ENCODE measurements at places on chromosomes 7 and 10.

DNA sequence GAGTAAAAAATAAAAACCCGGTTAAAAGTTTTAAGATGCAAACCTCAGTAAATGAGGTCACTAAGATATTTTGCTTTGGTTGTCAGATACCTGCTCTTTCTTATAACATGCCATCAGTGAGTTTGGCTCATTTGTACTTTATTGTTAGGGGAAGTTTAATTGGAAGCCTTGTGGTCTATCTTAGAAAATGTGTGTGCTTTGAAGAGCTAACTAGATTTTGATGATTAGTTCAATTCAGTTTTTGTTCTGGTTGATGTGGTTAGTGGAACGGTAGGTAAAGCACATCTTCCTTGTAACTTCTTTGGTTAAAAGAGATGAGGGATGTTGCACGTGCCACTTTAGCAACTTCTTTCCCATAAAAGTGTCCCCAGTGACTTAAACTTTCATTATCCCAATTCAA, 353.4 kb upstream of the GALNT17 start:
- no peak for DNase-seq

GRCh38 chr10:72088889-72089575, 681 bp upstream of the SPOCK2 start:
- peak; percentile 25 for DNase-seq

GRCh38 chr7:79828866-79829265, 305.8 kb upstream of the GNAI1 start:
- peak; percentile 42 for DNase-seq

DNA sequence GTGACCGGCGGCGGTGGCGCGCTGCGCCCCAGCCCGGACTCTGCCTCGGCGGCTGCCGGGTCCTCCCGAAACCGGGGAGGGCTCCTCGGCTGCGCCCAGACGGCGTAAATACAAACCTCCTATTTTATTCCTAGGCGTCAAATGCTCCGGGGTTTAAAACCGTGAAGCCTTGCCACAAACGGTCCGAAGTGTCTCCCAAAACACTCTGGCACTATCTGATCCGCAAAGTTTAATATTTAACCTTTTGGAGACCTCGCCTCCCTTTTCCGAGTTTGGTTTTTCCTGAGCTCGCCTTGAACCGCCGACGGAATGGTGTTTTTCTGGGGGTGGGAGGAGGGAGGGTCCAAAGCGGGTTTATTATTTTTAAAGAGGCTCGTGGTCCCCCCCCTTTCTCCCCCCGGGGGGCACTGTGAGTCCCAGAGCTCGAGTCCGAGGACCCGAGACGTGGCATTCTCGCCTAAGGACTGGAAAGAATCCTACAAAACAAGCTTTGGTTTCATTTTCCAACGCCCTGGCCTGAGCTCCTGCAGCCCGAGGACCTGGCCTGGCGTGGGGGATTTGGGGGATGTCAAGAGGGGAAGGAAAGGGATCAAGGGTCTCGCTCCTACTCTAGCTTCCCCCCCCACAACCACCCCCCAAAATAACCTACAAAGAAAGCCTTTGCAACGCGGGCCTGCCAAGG, 1.8 kb downstream of the TNRC18 start:
- peak; percentile 87 for DNase-seq

GRCh38 chr10:73097305-73097670, 622 bp upstream of the P4HA1 start:
- DNase-seq: no peak

DNA sequence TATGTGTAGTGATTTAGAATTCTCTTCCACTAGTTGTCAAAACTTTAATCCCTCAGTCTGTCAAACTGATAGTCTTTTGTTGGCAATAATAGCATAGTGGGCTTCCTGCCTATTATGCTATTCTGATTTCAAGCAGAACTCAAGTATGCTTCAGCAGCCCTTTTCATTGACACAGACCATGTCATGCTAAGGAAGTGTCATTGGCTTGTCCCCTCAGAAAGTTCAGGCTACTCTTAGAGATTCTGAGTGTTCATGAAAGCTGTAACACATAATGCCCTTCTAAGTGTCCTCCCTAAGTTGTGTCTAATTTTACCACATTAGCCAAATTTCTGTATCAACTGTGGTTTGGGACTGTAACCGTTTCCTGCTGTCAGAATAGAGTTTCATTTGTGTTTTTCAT, 198.7 kb downstream of the THSD7A start:
- no peak for DNase-seq

DNA sequence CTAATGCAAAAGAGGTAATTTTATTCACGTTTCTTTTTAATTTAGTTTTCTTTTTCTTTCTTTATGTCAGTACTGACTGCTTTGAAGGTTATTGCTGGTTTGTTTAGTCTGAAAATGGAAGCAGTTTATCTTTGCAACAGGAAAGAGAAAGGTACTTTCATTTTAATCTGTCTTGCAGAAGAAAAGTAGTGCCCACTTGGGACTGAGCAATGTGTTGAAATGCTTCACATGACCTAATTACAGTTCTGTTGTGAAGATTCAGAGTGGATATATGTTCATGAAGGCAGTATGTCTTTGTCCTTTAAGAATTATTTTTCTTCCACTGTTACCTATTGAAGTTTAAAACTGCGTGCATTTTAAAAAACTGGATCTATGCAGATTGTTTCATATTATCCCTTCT, 80.1 kb downstream of the ANKIB1 start:
- DNase-seq: peak; percentile 24

- no peak for DNase-seq
Measured at GRCh38 chr7:139860090-139860775, 31.2 kb downstream of the TBXAS1 start.

- peak; percentile 50 for DNase-seq
Measured at GRCh38 chr7:116527521-116527920, 2.7 kb downstream of the CAV1 start.

DNA sequence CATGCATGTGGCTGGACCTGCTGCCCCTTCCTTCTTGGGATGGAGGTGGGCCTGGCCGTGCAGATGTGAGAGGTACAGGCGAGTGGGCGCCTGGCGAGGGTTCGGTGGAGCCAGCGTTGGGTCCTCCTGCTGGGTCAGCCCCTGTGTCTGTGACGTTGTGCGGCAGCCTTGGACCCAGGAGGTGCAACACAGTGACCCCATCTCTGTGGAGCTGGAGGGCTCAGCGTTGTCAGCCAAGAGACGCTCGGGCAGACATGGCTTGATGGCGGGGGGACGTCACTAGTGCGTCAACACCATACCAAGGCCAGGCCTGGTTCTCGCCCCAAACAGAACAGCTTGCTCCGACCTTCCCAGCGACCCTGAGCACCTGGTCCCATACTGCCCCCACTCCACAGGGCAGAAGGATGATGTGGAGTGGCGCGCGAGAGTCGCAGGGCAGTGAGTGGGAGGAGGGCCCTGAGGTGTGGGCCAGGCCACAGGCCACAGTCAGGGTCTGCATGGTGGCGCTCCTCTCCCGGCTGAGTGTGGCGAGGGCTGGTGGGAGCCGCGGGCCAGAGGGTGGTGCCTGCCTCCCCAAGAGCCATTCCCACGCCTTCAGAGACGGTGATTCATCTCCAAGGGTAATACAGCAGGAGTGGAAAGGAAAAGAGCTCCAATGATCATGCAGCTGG, 184.4 kb downstream of the DNAJB6 start:
- DNase-seq: no peak

DNA sequence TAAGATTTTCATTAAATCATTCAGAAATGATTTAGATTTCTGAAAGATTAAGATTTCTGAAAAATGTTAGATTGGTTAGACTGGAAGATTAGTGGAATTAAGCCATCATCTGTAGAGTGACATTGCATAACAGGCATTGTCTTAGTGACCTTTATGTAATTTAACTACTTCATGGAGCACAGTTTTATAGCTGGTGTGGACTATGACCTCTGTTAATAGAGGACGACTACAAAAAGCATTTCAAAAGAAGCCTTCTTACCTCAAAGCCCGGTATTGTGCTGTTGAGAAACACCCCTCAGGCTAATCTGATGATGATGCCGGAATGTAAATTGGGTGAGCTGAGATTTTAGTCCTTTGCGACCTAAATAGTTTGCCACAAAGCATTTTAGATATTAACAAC, 55.6 kb downstream of the GALNT11 start:
- DNase-seq: peak; percentile 29

GRCh38 chr7:91373111-91373800, 109.0 kb downstream of the FZD1 start:
- no peak for DNase-seq

DNA sequence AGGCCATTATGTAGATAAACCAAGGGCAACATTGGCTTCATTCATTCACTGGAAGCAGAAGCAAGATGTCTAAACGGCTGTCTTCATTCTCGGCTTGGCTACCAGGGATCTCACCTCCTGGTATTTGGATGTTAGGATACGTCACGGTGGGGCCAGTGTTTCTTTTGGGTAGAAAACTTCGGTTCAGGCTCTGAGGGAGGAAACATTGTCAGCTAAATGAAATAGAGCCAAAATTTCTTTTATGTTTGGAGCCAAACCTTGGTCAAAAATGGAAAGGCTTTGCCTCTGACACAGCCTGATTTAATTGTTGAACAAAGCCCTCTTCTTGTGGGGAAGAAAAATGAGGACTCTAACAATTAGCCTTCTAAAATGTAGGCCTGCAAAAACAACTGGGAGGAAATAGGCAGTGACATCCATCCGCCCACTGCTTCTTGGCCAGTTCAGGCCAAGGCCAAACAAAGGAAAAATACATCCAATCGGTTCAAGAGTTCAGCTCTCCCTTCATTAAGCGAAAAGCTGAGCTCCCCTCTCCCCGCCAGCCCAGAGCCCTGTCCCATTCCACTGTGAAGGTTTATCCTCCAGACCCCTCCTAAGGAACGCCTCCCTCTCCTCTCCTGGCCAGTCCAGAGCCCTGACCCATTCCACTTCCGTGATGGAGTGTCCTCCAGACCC, 44.4 kb downstream of the PFKFB3 start:
- no peak for DNase-seq

DNA sequence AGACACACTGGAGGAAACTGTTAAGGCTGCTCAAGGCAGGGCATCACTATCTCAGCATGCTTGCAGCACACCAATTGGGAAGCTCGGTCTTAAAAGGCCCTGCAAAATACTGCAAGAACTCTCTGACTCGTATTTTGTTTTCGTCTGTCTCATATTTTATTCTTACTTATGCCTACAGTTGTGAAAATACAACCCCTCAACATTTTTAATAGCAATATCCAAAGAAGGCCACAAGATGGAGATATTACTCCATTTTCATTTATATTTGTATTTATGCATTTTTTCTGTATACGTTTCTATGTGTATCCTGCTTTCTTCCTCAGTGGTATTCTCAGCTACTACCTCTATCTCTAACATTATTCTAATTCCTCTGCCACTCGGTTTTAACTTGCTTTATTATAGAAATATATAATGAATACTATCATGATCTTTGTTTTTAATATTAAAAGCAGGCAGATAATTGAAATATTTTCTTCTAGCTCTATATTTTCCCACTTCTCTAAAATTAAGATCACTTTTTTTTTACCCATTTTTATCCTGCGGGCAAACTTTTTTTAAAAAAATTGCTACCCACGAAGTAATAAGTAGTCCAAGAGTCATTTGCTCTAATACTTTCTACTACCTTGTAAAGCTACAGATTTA, 10.0 kb downstream of the DNAJC1 start:
- DNase-seq: peak; percentile 63

DNA sequence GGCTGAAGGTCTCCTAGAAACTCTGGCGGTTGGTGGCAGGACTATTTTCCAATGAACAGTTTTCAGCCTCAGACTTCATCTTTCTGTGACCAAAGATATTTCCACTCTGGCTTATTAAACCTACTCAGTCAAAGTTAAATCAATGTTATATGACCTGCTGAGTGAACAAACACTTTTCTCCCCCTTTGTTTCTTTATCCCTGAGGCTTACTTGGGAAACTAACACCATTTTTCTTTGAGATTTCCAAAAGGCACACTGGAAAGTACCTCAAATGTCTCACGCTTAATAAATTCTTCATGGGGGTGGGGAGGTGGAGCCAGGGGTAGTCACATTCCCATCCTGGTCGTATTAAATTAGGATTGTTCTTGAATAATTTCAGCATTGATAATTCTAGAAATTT, 1.8 kb downstream of the TMEM26 start:
- DNase-seq: no peak

GRCh38 chr7:53699215-53699837, 663.9 kb downstream of the POM121L12 start:
- no peak for DNase-seq

- no peak for DNase-seq
Measured at GRCh38 chr7:133275008-133275407, 22.1 kb downstream of the EXOC4 start.

- no peak for DNase-seq
Measured at GRCh38 chr7:126578338-126578737, 674.4 kb downstream of the GRM8 start.

GRCh38 chr10:6491841-6492609, 88.1 kb downstream of the PRKCQ start:
- no peak for DNase-seq

- DNase-seq: peak; percentile 91
Measured at GRCh38 chr7:23471106-23471859, 992 bp upstream of the IGF2BP3 start.

DNA sequence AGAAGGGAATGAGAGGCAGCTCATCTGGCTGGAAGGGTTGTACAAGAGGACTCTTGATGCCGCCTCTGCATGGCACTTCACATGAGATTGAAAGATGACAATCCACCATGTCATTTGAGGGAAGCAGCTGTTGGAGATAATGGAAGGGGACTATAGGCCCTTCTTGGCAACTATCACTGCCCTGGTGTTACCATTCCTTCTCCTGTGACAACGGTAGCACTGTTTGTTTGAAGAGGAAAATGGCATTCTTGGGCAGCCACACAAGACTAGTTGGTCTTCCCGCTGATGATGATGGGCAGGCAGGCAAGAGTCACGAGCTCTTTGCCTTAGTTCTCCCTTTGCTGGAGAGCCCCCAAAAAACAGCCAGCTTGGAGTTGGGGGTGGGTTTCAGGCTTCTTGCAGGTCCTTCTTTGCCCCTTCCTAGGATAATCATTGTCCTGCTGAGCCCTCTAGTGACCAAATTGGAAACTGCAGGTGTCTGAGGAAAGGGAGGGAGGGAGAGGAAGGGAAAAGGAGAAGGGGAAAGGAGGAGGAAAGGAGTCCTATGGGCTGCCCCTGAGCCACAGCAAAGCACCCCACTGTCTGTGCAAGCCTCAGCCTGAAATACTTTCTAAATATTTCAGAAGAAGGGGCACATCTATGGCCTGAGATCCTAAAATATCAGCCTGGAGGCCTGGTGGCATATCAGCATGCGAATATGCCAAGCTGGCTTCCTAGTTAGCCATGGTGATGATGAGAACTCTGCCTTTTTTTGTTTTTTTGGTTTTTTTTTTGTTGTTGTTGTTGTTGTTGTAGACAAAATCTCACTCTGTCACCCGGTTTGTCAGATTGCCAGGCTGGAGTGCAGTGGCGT, 165.6 kb upstream of the KMT2E start:
- DNase-seq: peak; percentile 84

GRCh38 chr7:29102558-29103151, 43.7 kb downstream of the CPVL start:
- peak; percentile 87 for DNase-seq

GRCh38 chr10:27525819-27526218, 21.7 kb downstream of the RAB18 start:
- peak; percentile 94 for DNase-seq

Measured in adipocyte (in vitro differentiated cells).